ENCODE measurements at places on chromosomes 11 and 22.
A peak's percentile ranks its signal among the peaks of the same experiment; 100 is the strongest.

- no peak for DNase-seq
Observed at GRCh38 chr11:92246630-92247029, 22.0 kb downstream of the FAT3 start.

DNA sequence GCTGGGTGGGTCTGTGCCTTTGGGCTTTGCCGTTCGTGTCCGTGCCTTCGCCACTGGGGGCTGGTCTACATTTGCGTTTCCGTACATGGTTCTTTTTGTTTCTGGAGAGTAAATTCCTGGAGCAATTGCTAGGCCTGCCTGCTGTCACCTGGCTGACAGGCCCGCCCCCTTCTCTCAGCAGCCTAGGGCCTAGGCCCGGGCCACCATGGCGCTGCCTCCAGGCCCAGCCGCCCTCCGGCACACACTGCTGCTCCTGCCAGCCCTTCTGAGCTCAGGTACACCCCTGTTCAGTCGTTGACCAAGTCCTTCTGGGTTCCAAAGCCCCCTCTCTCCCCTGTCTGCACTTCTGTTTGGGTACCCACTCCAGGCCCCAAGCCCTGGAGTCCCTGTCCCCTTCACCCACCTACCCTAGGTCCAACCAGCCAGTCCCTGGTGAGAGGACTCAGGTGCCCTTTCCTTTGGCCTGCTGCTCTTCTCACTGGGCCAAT lies 649 bp downstream of the TMEM25 start:
- no peak for DNase-seq

- DNase-seq = no peak
Observed at GRCh38 chr11:46248289-46249102, 29.0 kb upstream of the CREB3L1 start.

DNA sequence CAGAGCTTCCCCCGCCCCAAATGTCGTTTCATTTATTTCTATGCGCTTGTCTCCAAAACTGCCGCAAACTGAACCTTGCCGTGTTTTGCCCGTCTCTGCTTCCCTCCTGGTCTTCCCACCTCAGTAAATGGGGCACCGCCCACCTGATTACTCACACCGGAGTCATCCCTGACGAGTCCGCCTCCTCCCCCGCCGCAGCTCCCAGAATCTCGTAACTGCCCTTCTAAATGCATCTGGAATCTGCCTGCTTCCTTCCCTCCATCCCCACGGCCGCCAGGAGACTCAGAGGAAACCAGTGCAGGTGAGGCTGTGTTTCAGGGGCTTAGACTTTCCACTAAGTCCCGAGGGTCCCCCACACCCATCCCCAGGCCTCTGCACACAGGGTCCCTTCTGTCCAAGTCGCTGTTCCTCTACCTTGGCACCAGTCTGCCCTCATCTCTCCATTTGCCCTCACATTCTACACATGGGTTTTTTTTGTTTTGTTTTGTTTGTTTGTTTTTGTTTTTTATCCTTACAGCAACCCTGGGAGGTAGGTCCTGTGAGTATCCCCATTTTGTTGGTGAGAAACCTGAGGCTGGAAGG lies 62.6 kb upstream of the PHF21B start:
- no peak for DNase-seq

DNA sequence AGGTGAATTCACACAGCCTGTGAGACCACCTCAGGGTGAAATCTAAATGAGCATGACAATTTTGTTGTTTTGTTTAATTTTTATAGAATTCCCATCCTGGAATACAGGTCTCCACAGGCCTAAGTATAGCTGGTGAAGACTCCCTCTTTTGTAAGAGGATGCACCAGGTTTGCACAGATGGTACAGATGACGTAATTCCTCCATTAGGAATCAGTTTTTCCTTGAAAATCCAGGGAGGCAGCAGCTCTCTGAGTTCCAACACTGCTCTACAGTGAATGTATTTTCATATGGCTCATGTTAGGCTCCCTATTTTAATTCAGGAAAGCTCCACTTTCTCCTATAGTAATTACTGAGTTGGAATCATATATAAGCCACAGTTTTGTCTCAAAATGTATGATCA lies 47.2 kb downstream of the USP28 start:
- no peak for DNase-seq

DNA sequence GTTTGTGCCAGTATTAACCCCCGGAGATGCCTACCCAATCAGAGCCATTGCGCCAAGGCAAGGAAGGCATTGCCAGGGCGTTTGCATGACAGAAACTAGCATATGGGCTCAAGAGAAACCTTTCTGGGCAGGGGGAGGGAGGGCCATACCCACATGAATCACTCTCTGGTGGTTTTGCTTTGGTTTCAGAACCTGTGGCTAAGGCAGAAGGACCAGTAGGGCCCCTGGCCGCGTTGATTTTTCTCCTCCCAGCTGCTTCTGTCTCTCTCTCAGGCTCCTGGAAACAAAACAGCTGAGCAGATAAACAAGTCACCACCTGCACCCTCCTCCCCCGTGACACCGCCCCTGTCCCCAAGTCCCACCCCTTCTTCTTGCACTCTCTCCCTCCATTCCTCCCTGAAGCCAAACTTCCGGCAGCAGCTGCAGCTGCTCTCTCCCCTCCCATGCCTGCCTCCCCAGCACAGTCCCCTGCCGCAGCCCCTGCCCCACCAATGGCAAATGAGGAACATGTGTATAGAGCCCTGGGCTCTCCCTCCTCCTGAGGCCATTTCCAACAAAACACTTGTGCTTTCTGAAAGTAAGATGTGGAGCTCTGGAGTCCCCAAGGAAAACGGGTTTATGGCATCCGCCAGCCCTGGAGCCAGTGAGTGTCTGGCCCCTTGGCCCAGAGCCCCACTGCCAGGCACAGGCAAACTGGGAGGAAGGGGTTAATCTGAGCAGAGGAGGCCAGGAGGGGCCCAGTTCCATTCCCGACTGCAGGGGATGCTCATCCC lies 39.0 kb upstream of the ADA2 start:
- DNase-seq = peak; percentile 53

GRCh38 chr11:124746621-124747243 lies 5.3 kb downstream of the VSIG2 start:
- DNase-seq = peak; percentile 85

GRCh38 chr22:21991774-21992173 lies 9.2 kb upstream of the TOP3B start:
- DNase-seq = no peak

GRCh38 chr22:43995798-43996169 lies 28.3 kb upstream of the PARVB start:
- DNase-seq = no peak

GRCh38 chr22:36028646-36029405 lies at the start of gene RBFOX2:
Gene RBFOX2, minus strand, starts transcription at chr22:36028824. Its CDS starts 399 bp downstream, at chr22:36028425.
- DNase-seq = peak; percentile 87

DNA sequence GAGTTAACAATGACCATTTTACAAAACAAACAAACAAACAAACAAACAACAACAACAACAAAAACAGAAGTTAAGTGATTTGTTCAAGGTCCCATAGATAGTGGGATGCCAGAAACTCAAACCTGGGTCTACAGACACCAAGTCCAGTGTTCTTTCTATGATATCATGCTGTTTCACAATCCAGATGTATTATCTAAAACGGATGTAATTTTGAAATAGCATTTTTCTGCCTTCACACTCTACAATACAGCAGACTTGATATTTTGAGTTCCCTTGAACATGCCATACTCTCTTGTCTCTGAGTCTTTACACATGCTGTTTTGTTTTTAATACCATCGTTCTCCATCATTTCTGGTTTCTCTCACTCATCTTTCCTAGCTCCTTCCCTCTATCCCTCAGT lies 104.5 kb downstream of the RELT start:
- peak; percentile 45 for DNase-seq

DNA sequence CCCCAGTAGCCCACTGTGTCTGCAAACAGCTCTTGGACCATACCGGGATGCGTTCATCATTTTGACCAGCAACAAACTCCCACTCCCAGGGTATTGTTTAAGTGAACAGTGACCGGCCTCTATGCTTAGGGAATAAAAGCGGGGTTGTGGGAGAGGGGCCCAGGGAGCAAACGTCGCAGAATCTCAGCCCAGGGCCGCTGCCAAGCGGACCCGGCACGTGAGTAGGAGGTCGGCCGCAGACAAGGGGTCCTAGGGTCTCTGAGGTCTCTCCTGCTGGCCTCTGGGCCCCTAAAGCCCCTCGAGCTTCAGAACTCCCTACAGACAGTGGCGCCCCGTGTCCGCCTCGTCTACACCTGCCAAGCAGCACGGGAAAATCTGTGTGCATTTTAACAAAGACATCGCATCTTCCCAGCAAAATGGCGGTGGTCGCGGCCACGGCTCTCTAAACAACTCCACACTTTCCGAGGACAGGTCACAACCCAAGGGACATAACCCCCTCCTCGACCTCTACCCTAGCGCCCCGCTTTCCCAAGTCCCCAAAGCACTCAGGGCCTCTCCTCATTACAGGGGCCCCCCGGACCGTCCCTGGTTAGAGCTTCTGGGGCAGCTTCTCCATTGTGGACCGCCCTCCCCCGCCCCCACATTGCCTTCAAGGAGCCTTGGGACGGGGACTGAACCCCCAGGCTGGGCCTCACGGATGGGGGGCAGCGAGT lies 3.9 kb upstream of the GCAT start:
- no peak for DNase-seq

- peak; percentile 0 for DNase-seq
Observed at GRCh38 chr11:66032957-66033735, 6.9 kb upstream of the CATSPER1 start.

DNA sequence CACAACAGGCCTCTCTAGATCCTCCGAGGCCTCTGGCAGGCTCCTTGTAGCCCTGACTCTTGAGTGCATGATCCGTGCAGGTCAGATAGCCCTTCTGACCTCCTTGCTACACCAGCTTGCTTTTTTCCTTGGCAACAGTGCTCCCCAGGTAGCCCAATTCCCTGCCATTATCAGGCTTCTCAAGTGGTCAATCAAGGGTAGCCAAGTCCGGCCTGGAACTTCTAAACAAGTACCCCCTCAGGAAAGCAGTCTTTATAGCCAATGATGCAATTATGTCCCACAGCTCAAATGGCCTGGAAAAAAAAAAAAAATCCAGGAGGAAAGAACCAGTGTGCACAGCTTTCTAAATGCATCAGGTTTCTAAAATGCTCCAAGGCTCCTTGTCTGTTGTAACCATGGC lies 59.8 kb downstream of the TENM4 start:
- DNase-seq = no peak

DNA sequence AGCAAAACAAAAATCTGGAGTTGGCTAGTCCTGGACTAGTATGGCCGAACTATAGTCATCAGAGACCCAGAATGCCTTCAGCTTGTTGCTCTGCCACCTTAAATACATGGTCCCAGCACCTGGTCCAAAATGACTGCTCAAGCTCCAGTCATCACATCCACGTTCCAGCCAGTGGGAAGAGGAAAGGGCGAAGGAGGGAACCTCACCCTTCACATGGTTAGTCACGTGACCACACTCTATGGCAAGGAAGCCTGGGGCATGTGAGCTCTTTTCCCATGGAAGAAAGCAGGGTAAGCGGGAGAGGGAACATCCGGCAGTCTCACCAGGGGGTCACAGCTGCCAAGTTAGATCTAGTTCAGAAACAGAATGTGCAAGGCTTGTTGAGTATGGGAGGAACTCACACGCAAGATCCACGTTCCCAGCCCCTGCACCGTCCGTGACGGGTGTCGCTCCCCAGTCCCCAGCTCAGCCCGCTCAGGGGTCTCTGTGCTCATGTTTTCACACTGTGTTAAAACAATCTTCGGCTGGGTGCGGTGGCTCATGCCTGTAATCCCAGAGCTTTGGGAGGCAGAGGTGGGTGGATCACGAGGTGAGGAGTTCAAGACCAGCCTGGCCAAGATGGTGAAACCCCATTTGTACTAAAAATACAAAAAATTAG lies 1.9 kb upstream of the ANO9 start:
- DNase-seq = no peak

DNA sequence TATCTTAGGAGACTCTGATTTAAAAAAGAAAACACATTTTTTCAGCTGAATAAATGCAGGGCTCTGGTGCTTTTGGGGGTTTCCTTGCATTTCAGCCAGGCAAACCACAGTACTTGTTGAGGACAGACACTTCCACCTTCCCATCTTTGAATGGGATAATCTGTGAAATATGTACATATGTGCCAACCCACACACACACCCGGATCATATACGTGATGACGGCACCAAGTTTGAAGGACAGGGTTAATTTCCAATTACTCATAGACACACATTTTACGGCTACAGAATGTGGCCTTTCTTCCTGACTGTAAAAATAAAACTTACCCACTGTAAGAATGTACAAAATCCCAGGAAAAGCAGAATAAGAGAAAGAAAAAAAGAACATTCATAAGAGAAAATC lies 104.4 kb downstream of the MPPED2 start:
- no peak for DNase-seq

DNA sequence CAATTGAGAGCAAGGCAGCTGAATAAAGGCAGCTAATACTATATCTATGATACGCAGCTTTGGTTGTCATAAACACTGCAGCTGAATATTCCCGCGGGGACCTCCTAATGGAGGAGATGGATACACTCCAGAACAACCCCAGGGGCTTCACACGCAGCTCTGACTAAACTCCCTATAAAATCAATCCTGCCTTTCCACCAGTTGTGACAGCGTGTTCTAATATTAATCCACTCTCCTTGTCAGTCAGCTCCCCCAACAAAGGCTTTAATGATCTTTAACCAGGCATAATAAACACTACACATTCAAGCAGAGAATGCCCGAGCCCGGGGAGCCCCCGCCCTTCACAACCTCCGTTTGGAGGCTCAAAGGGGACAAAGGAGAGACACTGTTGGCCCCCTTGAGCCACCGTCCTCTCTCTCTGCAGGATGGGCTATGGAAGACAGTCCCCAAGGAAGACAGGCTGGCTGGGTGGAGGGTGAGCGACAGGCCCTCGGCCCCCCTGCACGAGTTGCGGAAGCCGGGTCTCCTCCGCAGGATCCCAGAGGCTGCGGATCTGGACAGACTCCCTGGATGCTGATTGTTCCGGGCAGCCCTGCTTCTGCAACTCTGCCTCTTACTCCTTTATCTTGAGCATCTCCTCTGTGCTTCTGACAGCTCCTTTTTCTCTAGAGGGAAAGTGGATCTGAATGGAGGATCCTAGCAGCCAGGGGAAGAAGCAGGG lies 565.2 kb downstream of the BUD13 start:
- no peak for DNase-seq

DNA sequence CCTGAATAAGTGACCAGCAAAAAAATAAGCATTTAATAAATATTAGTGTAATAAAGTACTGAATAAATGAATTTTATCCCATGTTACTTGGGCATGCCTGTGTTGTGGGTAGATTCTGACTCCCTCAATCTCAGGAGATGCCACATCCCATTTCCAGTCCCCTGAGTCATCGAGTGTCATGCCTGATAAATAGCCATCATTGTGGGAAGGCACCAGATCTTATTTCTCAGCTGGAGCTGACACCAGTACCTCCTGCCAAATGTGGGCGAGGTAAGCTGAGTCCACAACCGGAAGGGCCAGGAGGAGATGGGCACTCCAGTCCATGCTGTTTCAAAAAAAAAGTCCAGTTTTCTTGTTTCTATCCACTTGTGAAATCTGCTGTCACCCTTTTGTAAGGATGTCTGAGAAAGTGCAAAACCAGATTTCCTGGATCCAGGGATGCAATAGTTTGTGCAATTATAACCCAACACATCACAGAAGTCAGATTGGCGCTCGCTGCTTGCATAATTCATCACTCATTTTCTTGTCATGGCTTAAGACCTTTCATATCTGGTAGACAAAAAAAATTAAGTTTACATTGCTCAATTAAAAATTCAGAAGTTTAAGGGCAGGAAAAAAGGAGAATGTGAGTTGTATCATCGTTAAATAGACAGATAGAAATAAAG lies 311.6 kb downstream of the MIAT start:
- DNase-seq = no peak
